Activated CD4-positive, alpha-beta T cell treated with anti-CD3 and anti-CD28 coated beads, Interleukin-2, Interleukin-6, amounts not matched to agents 100 ng/mL and 50 ng/mL, durations not matched to agents 16 hours and 8 hours (primary cell): ENCODE measurements at places on chromosomes 5 and 9.

DNA sequence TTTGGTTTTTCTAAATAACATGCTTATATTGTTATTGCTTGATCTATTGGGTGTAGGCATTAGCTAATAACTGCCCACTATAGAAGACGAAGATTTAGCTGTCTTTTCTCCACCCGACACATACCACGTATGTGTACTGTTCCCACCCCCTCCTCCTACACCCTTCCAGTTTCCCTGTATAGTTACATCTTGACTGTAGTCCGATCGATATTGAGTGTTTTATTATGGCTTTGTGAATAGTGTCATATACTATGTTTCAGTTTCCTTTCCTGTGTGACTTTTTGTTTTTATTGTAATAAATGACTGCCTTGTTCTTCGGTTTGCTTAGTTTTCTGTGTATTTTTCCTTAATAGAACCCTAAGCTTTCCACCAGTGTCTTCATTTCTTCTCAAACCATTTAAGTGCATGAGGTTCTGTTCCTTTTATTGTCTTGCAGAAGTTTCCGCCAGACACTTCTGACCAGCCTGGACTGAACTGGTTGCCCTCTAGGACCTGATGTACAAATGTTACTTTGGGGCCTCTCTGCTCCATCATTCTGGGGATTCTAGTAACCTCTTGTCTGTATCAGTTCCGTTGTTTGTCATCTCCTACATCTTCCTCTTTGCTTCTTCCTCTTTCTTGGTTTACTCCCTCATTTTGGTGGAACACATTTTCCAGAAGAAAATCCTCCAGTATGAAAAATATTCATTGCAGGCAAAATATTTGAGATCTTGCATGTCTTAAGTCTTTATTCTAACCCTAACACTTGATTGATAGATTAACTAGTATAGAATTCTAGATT lies 61.8 kb downstream of the PRKACG start:
- peak; percentile 45 for DNase-seq

DNA sequence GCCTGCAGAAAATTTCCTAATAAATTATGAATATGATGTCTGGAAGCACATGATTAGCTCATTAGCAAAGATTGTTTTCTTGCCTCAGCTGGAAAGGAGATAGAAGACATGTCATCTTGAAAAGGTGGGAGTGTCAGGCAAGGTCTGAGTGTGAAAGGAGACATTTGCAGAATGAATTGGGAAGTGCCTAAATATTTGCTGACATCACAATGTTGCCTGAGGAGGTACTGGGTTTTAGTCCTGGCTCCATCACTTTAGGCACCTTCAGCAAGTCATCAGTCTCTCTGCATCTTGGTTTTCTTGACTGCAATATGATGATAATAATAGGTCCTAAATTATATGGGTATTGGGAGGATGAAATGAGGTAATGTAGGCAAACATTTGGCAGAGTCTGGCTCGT lies 140.1 kb downstream of the TRPM3 start:
- DNase-seq: no peak

DNA sequence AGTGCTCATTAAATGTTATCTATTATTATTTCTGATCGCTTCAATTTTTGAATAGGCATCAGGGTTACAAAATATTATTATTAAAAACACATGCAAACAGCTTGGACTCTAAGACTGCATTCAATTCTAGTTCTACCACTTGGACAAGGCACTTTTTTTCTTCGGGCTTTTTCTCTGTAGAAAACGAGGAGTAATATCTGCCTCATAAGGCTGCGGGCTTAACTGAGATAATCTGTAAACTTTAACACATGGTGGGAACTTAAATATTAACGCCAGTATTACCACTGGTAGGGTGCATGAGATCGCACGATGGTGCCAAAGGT lies 511 bp upstream of the SPDL1 start:
- no peak for DNase-seq

- no peak for DNase-seq
These were observed 43.5 kb downstream of the COL23A1 start for GRCh38 chr5:178546675-178547033.

GRCh38 chr5:113507601-113508000 lies 5.9 kb upstream of the YTHDC2 start:
- no peak for DNase-seq

- no peak for DNase-seq
These were observed 776 bp upstream of the RANBP17 start for GRCh38 chr5:170860818-170861666.

- DNase-seq: no peak
These were observed 113.2 kb upstream of the ELL2 start for GRCh38 chr5:96074870-96075269.

DNA sequence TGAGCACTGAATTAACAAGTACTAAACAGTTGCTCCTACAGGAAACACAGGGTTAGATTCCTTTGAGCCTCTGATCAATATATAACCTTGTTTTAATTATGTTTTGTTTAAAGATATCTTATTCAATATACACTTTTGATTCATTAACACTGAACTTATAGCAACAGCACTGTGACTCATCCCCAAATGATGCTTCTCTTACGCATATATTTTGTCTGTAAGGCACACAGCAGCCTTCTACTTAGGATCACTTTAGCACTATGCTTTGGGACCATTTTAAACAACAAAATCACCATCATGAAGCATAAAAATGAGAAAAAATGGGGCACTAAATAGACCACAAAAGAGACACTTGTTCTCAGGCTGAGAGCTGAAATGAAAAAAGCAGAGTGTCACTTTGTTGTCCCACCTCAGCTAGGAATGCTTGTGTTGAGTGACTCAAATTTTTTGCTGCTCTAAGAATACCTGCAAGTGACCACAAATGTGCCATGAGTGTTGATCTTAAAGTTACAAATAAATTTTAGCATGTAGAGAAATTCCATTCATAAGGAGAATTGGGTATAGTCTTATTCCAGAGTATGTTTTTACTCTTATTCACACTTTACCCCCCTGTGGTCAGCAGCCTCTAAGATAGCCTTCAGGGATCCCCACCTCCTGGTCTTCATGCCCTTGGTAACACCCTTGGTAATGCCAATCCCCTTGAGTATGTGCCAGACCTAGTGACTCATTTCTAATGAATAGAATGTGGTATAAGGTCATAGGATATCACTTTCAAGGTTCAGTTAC lies 252.7 kb upstream of the IL12B start:
- DNase-seq: no peak

GRCh38 chr9:136244122-136244968 lies 1.3 kb downstream of the QSOX2 start:
- peak; percentile 77 for DNase-seq

GRCh38 chr5:32496104-32496503 lies 51.6 kb upstream of the ZFR start:
- no peak for DNase-seq

- DNase-seq: no peak
These were observed 165.6 kb downstream of the PALM2AKAP2 start for GRCh38 chr9:109945573-109945972.

DNA sequence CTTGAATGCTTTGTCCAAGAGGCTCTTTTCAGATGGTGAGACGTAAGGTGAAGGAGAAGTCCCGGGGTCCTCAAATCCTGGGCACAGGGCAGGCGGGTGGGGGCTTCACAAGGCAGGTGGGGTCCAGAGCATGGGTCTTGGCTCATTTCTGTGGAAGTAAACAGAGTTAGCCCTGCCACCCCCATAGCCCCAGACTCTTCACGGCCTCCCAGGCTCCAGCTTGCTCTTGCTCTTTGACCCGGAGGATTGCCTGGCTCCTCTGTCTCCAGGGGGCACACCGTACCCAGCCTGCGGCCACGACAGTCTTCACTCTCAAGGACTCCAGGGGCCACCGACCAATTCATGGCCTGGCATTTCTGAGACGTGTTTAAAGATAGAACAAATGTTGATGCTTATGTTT lies 28.8 kb upstream of the POMT1 start:
- DNase-seq: no peak

DNA sequence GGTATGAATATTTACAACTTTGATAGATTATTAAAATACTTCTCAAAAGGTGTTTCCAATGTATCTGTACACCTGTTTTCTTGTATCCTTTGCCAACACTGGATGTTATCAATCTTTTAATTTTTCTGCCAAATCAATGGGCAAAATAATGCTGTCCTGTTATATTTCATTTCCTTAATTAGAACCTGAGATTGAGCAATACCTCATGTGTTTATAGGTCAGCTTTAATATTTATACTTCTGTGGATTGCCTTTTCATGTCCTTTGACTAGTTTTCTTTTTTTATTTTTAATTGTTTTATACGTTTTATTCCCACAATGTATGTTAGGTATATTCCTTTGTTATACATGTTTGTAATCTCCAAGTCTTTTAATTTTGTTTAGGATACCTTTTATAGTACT lies 77.6 kb downstream of the JAK2 start:
- DNase-seq: no peak
